ENCODE measurements at places on chromosomes 2 and 18.

GRCh38 chr18:34977838-34978532 is 63.2 kb upstream of the MAPRE2 start:
- no peak for DNase-seq

- DNase-seq = no peak
These were observed 34.8 kb downstream of the ADNP2 start for GRCh38 chr18:80143881-80144280.

- no peak for DNase-seq
These were observed 231.3 kb upstream of the ZC3H15 start for GRCh38 chr2:186254759-186255158.

DNA sequence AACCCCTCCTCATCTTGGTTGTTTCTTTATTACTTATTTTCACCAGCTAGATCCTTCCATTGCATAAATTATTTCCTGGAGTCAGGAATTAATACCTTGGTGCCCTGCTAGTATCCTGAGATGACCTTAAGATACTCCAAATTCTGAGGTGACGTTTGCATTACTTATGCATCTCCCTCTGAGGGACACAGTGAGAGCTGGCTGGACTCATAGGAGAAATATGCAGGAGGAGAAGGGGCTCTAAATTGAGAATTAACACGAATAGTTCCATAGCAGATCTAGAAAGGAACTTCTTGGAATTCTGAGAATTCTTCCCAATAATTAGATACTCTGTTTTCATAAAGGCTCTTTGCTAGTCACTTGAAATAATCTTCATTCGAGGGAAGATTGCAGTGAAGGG is 310.6 kb upstream of the ZEB2 start:
- DNase-seq = no peak

DNA sequence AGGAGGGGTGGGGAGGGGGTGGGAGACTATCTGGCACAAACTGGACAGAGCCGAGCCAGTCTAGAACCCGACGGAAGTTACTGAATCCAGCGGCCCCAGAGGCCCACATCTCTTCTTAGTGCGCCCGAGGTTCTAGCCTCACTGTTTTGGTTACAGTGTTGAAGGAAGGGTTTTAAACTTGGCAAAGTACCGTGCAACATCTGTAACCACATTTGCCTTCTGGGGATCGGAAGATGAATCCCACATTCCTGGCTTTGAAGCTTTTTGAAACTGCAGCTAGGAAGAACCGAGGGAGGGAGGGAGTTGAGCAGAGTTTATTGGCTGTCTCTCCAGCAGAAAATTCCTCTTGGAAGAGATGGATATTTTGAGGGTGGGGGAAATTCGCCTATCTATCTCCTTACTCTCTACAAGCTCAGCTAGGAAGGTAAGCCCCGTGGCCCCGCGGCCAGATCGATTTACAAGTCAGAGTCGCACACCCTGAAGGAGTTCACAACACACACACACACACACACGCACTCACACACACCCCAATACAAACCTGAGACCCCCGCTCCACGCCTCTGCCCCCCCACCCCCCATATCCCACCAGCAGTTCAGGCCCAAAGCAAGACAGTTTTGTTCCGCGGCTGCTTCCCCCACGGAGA is 1.0 kb downstream of the ACVR1 start:
- DNase-seq = no peak

DNA sequence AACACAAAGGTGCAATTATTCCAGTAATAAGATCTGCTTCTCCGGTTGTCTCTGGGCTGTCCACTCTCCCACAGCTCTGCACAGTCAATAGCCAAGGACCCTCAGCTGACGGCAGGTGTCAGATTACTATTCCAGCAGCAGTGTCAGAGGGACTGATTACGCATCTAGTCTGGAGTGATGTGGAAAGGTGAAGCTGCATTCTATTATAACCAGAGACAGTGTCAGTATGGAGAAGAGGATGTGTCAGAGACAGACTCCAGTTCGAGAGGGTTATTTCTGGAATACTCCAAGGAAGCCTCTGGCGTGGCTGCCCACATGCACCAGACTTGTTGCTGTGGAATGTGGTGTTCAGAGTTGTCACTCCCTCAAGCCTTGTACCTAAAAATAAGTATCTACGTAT is 163.6 kb upstream of the TMEM200C start:
- no peak for DNase-seq

DNA sequence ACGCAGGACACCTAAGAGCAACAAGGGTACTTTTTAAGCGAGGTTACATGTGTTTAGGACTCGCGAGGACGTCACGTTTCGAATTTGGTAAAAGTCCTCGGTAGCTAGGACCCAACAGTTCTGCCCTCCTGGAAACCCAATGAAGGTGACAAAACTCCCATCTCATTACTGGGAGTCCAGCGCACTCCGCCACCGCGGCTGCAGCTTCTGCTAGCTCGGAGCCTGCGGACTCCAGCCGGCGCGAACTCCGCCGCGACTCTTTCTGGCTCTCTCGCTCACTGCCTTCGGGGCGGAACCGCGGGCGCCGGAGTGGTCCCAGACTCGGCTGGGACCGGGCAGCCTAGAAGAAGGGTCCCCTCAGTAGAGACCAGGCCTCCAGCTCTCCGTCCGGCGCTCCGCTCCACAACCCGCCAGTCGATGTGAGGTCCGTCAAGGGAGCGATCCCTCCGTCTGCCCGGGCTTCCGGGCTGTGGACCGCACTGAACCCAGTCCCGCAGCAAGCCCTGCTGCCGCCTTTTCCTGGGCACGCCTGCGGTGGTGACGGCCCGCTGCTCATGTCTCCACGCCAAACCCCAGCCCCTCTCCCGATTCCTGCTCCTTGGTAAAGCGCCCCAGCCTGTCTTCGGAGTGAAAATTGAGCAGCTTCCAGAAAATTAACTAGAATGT is 3.0 kb upstream of the OSR1 start:
- no peak for DNase-seq

DNA sequence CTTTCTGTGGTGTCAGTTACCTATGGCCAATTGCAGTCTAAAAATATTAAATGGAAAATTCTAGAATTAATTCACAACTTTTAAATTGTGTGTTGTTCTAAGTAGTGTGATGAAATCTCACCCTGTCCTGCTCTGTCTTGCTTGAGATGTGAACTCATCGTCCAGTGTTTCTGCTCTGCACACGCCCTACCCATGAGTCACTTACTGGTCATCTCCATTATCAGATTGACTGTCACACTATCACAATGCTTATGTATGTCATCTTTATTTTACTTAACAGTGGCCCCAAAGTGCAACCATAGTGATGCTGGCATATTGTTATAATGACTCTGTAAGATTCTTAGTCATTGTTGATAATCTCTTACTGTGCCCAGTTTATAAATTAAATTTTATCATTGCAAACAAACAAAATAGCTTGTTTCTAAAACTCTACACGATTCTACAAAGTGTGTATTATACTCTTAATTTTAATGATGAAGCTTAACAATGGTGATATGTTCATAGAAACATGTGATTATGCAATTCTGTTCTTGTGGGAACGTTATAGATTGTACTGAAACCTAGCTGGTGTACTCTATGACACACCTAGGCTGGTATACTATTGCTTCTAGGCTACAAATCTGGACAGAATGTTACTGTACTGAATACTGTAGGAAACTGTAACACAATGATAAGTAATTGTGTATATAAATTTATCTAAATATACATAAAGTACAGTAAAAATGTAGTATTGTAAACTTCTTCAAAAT is 1086.8 kb upstream of the PIK3C3 start:
- no peak for DNase-seq

DNA sequence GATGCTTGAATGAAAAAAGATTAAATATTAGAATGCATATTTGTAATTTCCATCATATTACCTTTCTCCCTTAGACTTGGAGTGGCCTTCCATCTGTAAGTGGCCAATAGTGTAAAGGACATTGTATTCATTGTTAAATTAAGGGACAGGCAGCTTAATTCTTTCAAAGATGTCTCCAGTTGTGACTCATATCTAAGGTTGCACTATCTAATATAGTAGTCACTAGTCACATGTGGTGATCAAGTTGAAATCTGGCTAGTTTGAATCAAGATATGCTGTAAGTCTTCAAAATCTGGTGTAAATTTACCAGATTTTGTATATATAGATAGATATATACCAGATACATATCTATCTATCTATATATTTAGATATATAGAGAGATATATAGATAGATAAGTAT is 52.4 kb upstream of the AGPS start:
- no peak for DNase-seq

DNA sequence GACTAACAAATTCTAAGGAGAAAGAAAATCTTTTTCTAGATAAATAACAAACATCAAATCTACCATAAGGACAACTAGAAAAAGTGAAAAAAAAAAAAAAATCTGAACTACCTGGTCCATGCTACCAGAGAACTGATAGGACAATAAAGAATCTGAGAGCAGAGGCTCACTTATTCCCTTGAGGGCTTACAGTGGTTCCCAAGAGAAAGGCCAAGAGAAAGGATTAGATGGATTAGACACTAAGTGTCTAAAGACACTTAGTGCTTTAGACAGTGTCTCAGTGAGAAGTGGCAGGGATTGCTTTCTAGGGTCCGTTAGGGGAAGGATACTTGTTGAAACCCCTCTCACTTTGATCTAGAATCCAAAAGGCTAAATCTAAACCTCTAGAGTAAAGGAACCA is 78.2 kb downstream of the COA5 start:
- no peak for DNase-seq

- no peak for DNase-seq
These were observed 1.1 kb downstream of the ITGAV start for GRCh38 chr2:186590759-186591505.

GRCh38 chr2:46177461-46178089 is 119.6 kb upstream of the EPAS1 start:
- no peak for DNase-seq

- no peak for DNase-seq
These were observed 117.1 kb downstream of the CAPN13 start for GRCh38 chr2:30690126-30690561.

GRCh38 chr2:127146820-127147502 is 40.0 kb upstream of the BIN1 start:
- no peak for DNase-seq

- no peak for DNase-seq
These were observed at the start of gene CFAP221 for GRCh38 chr2:119544075-119544938. Gene CFAP221 (plus strand): TSS chr2:119544449. CDS start chr2:119546132, 1,683 bp downstream.

DNA sequence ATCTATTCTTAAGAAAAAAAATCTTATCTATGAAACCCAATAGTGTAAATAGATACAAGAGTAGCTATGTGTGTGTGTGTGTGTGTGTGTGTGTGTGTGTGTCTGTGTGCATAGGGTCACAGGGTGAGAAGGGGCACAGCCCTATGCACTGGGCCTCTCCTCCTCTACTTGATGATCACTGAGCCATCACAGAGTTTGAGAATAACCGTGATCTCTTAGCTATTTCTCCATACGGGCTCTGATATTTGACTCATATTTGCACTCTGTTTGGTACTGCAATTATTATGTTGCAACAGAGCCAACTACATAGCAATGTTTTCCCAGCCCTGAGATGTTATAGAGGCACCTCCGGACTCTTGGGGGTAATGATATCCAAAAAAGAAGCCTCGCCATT is 28.8 kb upstream of the SLC40A1 start:
- no peak for DNase-seq

GRCh38 chr2:223979730-223980396 is 22.6 kb downstream of the MRPL44 start:
- no peak for DNase-seq

DNA sequence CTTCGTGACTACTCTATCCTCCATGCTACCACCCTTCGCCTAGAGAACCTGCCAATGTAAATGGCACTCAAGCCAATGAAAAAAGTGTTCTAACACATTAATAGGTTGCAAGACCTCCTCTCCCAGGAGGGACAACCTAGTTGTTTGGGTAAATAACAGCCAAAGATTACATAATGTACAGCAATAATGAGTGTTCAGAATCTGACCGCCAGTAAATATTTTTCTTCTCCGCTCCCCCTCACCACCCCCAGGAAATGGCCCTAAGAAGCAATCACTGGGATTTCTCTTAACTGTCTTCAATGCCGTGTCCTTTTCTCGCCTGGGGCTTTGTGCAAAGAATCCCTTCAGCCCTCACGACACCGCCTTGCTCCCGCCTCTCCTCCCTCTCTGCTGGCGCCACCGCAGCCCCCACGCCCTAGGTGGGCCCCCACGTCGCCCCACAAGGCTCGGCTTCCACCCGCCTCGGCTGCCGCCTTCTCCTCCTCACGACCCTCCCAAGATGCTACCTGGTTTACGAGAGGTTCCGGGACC is 458 bp downstream of the HYCC2 start:
- no peak for DNase-seq

DNA sequence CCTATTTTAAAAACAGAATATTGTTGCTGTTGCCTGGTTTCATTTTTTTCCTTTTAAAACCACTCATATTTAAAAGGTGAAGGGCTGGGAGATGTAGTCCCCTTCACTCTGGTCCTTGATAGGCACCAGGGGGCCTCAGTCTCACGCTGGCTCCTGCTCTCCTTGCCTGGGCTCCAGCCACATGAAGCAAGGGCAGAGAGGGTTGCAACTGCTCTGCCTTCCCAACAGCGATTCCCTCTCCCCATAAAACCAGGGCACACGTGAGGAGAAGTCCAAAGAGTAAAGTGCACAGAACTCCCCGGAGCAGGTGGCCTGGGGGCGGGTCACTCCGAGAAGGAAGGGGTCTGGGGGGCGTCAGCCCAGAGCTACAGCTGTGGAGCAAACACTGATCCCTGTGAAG is 12.8 kb downstream of the TMEM127 start:
- DNase-seq = no peak

GRCh38 chr18:41145516-41145915 is 809.5 kb upstream of the PIK3C3 start:
- DNase-seq = no peak

DNA sequence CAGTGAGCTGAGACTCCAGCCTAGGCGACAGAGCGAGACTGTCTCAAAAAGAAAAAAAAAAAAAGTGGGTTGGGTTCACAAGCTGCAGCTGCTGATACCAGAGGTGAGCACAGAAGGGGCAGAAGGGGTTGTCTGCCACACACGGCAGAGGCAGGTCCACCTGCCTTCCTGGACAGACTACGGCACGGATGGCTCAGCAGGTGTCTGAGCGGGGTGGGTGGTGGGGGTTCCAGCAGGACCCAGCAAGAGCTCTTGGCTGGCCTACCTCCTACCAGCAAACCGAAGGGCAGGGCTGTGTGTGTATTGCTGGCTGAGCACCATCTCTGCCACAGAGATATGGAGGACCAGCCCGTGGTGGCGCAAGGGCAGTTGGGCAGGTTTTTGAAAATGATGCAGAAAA is 130.4 kb upstream of the ASB18 start:
- DNase-seq = no peak

DNA sequence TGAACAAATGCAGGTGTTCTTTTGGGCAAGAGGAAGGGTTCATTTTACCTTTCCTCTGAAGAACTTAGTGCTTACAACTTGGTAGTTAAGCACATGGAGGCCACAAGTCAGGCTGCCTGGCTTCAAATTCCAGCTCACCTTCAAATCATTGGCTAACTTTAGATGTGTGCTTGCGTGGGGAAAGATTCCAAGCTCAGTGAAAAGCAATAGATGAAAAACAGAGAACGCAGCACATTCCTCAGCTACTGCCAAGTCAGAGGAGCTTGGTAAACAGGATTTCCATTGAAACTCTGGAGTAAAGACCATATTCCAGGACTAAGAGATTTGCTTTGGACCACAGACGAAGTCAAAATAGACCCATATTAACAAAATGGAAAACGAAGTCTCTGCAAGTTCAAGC is 96.3 kb upstream of the ASB18 start:
- DNase-seq = no peak
